Small intestine (tissue), 16 donors: ENCODE measurements at places on chromosomes 11 and 22.

GRCh38 chr11:10991393-10991792 is 133.5 kb upstream of the ZBED5 start:
- no peaks in the 10 kb centered on the region for H3K27me3 ChIP-seq
- H3K4me3 ChIP-seq: no peak overlapping the region
- H3K36me3 ChIP-seq: no peaks in the 10 kb centered on the region
- DNase-seq: no peak
- no peak overlapping the region for H3K27ac ChIP-seq
- no peaks in the 10 kb centered on the region for H3K4me1 ChIP-seq

DNA sequence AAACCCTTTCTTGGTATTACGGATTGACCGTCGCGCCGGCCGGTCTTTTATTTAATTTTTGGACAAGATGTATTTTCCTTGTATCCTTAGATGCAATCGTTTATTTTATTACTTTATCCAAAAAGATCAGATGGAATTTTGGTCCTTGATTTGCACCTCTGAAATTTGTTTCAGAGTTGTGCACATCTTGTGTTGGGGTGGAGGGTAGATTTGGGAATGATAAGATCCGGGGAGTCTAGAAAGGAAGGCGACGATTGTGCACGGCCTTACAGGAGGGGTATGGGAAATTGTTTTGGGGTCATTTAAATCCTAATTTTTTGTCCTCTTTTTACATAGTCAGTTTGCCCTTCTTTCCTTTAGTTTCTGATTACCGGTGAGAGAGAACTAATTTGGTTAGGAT is 1.4 kb downstream of the KDM2A start:
- peaks cover 24% of the 10 kb centered on the region for H3K36me3 ChIP-seq
- DNase-seq: no peak
- H3K27ac ChIP-seq: peak overlapping the region; percentile 82
- H3K4me1 ChIP-seq: peaks cover 23% of the 10 kb centered on the region

GRCh38 chr22:45006111-45006963 is 3.5 kb downstream of the PHF21B start:
- H3K27ac ChIP-seq: no peak overlapping the region
- H3K36me3 ChIP-seq: no peaks in the 10 kb centered on the region
- no peak overlapping the region for H3K4me3 ChIP-seq
- DNase-seq: no peak
- peaks cover 42% of the 10 kb centered on the region for H3K27me3 ChIP-seq

DNA sequence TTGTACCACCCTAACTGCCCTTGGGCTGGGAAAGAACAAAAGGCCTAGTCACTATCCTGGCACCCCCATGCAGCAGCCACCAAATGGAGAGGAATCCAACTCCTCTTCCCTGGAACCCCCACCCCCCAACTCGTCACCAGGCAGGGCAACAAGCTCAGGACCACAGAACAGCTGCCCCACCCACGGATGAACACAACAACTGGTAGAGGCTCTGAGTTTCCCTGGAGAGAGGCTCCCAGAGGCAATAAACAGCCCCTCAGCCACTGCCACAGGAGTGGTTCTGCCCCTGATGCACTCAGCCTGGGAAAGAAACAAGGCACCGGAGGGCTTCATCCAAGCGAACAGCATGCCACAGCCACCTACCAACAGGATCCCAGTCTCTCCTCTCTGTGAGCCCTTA is 778.4 kb upstream of the FAT3 start:
- no peak overlapping the region for H3K27ac ChIP-seq
- DNase-seq: no peak
- no peak overlapping the region for H3K4me3 ChIP-seq
- no peaks in the 10 kb centered on the region for H3K4me1 ChIP-seq

DNA sequence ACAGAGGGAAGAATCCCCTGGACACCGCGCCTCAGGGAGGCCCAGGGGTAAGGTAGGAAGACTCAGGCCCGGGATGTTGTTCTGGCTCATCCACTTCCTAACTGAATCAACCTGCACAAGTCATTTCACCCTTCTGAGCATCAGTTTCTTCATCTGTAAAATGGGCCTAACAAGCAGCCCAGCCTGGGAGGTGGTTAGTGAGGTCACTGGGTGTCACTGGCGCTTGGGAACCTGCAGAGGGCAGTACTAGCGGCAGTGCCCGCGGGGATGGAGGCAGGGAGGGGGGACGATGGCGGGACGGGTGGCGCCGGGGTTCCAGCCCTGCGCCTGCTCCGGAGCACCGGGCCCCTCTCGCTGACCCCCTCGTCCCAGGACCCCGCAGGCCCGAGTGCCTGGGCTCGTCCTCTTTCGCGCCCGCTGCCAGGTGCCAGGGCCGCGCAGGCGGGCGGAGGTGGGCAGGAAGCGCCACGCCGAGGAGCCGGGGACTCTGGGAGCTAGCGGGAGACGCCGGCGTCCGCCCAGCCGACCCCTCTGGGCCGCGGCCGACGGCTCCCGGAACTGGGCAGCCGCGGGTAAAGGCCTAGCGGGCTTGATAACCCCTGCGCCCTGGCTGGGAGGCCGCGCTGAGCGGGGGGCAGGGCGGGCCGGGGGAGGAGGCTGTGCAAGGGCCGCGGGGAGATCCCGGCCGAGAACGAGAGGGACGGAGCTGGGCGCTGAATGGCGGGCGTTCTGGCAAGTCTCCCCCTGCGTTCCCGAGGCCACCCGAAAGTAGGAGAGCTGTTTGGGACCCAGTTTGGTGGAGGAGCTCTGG is at the start of gene NLRX1:
TSS of gene NLRX1 (plus strand) at position 255 of the 811 bp plus-strand sequence. CDS start 2,679 bp downstream, outside the sequence.
- H3K4me3 ChIP-seq: peak within 1 kb of the TSS; percentile 85
- peak; percentile 88 for DNase-seq
- H3K4me1 ChIP-seq: no peaks in the 10 kb centered on the region
- H3K27me3 ChIP-seq: no peaks in the 10 kb centered on the region

DNA sequence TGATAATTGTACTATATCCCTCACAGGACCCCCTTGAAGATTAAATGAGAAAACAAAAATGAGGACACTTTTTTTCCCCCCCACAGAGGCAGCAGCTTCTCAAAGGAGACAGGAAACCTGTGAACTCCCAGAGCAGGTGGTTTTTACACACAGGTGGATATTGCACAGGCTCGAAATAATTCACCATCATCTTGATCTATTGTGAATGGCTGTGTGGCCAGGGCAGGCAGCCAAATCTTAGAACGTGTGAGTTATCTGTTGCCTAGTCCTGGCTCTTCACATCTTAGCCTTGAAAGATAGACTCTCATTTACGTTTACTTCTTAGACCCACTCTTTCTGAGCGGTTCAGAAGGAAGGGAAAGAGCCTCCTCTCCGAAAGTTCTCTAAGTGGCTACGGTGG is 23.5 kb downstream of the PPFIBP2 start:
- no peaks in the 10 kb centered on the region for H3K36me3 ChIP-seq
- H3K27ac ChIP-seq: no peak overlapping the region
- H3K4me3 ChIP-seq: no peak overlapping the region
- H3K27me3 ChIP-seq: no peaks in the 10 kb centered on the region

DNA sequence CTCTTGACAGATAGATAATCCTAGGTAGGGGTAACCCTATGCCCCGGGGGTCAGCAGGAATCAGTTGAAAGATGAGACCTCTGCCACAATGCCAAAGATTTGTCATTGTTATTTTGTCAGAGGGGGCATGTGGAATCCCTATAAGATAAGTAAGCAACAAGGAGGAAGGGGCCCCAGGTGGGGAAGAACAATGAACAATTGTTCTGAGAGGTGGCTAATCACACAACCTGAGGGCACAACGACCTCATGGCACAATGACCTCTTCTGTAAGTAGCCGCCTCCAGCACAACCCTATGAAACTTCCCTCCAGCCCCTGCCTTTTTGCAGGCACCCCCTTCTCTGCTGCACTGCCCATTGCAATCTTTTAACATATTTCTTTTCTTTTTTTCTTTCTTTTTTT is 11.8 kb upstream of the FBLN1 start:
- no peaks in the 10 kb centered on the region for H3K4me1 ChIP-seq
- no peak overlapping the region for H3K27ac ChIP-seq
- no peaks in the 10 kb centered on the region for H3K27me3 ChIP-seq
- H3K36me3 ChIP-seq: no peaks in the 10 kb centered on the region

GRCh38 chr22:22884010-22884887 is 3.4 kb upstream of the IGLL5 start:
- H3K27me3 ChIP-seq: no peaks in the 10 kb centered on the region
- H3K36me3 ChIP-seq: no peaks in the 10 kb centered on the region
- no peaks in the 10 kb centered on the region for H3K4me1 ChIP-seq
- H3K27ac ChIP-seq: no peak overlapping the region
- no peak overlapping the region for H3K4me3 ChIP-seq
- peak; percentile 77 for DNase-seq

- no peaks in the 10 kb centered on the region for H3K4me1 ChIP-seq
- no peak overlapping the region for H3K4me3 ChIP-seq
- H3K27me3 ChIP-seq: no peaks in the 10 kb centered on the region
- DNase-seq: no peak
- H3K36me3 ChIP-seq: no peaks in the 10 kb centered on the region
Measured at GRCh38 chr22:22587577-22588188, 28.6 kb upstream of the PRAME start.

- H3K27me3 ChIP-seq: no peaks in the 10 kb centered on the region
- H3K36me3 ChIP-seq: no peaks in the 10 kb centered on the region
- H3K4me3 ChIP-seq: no peak overlapping the region
- DNase-seq: no peak
- no peak overlapping the region for H3K27ac ChIP-seq
- no peaks in the 10 kb centered on the region for H3K4me1 ChIP-seq
Measured at GRCh38 chr22:40665312-40665711, 14.0 kb upstream of the MCHR1 start.

GRCh38 chr11:63937713-63938478 is 906 bp upstream of the NAA40 start:
- peaks cover 6% of the 10 kb centered on the region for H3K36me3 ChIP-seq
- no peak for DNase-seq
- peak overlapping the region; percentile 67 for H3K27ac ChIP-seq
- no peaks in the 10 kb centered on the region for H3K27me3 ChIP-seq

DNA sequence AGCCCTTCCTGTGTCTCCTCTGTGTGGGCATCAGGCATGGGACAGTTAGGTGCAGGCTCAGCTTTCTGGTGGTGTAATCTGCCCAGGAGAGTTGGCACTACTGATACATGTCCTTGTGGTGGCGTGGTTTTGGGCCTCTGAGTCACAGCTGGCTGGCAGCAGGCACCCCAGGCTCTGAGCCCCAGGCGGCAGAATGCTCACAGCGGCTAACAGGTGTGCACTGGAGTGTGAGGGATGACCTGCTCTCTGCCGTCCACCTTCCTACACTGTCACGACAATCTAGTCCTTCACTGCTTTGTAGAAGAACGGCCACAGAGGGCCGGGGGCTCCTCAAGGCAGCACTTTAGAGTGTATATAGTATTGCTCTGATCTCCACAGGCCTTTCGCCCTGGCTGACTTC is 100.3 kb upstream of the PITPNB start:
- no peaks in the 10 kb centered on the region for H3K27me3 ChIP-seq
- H3K4me3 ChIP-seq: no peak overlapping the region
- H3K4me1 ChIP-seq: no peaks in the 10 kb centered on the region
- H3K36me3 ChIP-seq: no peaks in the 10 kb centered on the region
- DNase-seq: no peak

DNA sequence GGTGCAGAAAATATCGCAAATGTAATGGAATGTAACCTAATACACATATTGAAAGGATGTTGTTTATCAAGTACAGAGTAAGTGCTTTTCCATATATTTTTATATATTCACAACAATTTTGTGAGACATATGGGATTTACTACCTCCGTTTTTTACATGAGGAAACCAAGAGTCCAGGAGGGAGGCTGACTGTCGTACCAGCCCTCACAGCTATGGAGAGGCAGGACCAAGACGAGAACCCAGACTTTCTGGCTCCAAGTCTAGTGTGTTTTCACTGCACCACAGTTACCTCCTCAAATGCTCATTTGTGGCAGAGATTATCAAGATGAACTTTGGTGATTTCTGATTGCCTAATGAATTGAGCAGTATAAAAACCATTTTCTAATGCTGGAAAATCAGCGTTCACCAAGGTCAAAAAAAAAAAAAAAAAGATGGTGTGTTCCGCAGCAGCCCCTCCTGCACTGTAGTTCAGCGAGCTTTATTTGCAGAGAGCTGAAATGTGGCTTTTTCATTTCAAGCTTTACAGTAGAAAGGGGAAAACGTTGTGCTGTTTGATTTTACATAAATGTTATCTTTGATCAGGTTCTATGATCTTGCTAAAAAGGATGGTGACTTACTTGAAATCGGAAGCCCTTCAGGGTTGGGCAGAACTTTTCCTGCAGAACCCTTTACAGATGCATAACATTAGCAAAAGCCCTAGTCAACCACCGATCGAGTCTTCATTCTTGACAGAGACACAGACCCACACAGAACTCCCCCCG is 44.7 kb upstream of the WEE1 start:
- DNase-seq: peak; percentile 11
- peaks cover 3% of the 10 kb centered on the region for H3K4me1 ChIP-seq
- no peaks in the 10 kb centered on the region for H3K27me3 ChIP-seq

GRCh38 chr11:58629857-58630256 is 7.4 kb downstream of the CNTF start:
- no peaks in the 10 kb centered on the region for H3K27me3 ChIP-seq
- no peak overlapping the region for H3K27ac ChIP-seq
- H3K4me1 ChIP-seq: no peaks in the 10 kb centered on the region
- H3K36me3 ChIP-seq: no peaks in the 10 kb centered on the region
- no peak overlapping the region for H3K4me3 ChIP-seq
- DNase-seq: peak; percentile 58

- H3K27me3 ChIP-seq: no peaks in the 10 kb centered on the region
- peaks cover 21% of the 10 kb centered on the region for H3K4me1 ChIP-seq
- no peak for DNase-seq
- H3K4me3 ChIP-seq: no peak overlapping the region
- H3K27ac ChIP-seq: no peak overlapping the region
- H3K36me3 ChIP-seq: no peaks in the 10 kb centered on the region
Measured at GRCh38 chr11:94730153-94730552, 38.0 kb upstream of the AMOTL1 start.

- no peaks in the 10 kb centered on the region for H3K4me1 ChIP-seq
Measured at GRCh38 chr11:20277014-20277413, 86.5 kb upstream of the HTATIP2 start.

DNA sequence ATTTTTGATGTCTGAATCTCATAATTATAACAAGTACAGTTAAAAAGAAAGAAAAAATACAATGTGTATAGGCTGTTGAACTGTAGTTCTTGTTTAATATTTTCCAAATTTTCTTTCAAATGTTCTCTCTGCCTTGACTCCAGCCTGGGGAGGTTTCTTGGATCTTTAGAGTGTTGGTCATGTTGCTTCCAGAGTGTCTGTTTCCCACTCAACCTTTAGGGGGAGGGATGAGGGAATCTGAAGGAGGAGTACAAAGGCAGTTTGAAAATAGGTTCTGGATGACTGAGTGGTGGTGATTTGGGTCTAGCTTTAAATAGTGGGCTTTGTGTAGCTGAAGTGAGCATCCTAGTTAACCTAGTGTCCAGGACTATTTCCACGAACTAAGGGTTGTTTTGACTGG is 2.0 kb downstream of the CTNND1 start:
- peak overlapping the region; percentile 47 for H3K4me3 ChIP-seq
- peak overlapping the region; percentile 98 for H3K27ac ChIP-seq
- H3K4me1 ChIP-seq: peaks cover 11% of the 10 kb centered on the region
- peak; percentile 73 for DNase-seq

DNA sequence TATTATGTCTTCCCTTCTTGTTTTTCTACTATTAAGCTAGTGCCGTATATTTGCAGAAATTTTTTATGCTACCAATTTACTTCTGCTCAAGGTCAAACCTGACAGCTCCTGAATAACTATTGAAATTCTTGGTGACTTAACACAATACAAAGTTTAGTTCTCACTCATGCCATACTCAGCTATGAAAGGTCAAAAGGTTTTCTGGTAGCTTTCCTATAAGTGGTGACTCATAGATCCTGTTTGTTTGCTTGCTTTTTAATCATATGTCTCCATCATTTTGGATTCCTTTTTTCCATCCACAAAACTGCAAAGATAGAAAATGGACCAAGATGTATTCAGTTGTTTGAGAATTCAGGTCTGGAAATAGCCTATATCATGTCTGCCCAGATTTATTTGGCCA is 855.8 kb upstream of the LRRC4C start:
- no peak overlapping the region for H3K4me3 ChIP-seq
- DNase-seq: no peak
- H3K27me3 ChIP-seq: no peaks in the 10 kb centered on the region
- no peaks in the 10 kb centered on the region for H3K36me3 ChIP-seq
